ENCODE measurements at places on chromosomes 1 and 21. TPM values are rescaled to one million over a fixed set of nuclear protein-coding genes. Genes with fewer than 3 reads are reported as not detected.

Gene LENEP
- total RNA-seq, result not detected

Gene CD53
- not detected for total RNA-seq

Gene C1QA
- not detected for total RNA-seq

Gene S100A14
- total RNA-seq, result not detected

Gene CREB3L4
- 33.8 TPM for total RNA-seq

Gene PRDM16
- 2.0 TPM for total RNA-seq

Gene LMX1A
- total RNA-seq, result 8.7 TPM

- no peak overlapping the region for H3K27ac ChIP-seq
- H3K36me3 ChIP-seq, result no peaks in the 10 kb centered on the region
- peak; percentile 43 for DNase-seq
- H3K4me1 ChIP-seq, result no peaks in the 10 kb centered on the region
Measured at GRCh38 chr21:39153373-39153772, 29.9 kb downstream of the PSMG1 start.

DNA sequence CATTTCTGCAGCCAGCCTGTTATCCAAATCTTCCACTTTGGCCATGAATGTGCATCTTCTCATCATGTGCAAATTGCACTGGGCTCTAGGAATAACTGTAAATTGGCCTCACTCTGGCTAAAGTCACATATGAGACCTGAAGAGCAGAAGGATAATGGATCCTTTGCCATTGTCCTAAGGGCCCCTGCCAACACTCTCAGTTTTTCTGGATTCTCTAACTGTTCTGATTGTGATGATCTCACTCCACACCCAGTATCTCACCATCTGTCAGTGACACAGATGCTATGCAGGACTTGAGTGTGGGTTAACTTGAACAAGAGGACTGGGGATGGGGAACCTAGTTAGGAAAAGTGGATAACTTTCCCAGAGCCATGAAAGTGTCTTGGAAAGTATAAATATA, 8.5 kb upstream of the FYB2 start:
- no peak overlapping the region for H3K27ac ChIP-seq
- H3K4me3 ChIP-seq, result no peak overlapping the region
- no peak for DNase-seq

DNA sequence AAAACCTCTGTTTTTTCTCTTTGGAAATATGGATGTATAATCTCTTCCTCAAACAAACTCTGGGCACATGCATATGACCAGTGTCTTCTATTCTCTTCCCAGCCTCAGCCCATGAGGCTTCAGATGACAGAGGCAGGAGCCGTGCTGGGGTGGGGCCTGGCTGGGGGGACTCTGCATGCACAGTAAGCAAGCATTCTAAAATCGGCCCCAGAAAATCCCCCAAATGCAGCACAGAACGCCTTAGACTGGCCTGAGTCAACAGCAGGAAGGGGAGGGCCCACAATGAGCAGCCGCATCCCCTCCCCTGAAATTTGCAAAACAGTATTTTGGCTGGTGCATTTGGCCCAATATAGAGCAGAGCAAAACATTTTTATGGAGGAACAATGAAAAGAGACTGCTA, 47.8 kb downstream of the ITPKB start:
- DNase-seq, result no peak
- no peak overlapping the region for H3K4me3 ChIP-seq
- H3K36me3 ChIP-seq, result no peaks in the 10 kb centered on the region
- peaks cover 18% of the 10 kb centered on the region for H3K4me1 ChIP-seq

GRCh38 chr1:224800486-224801119, 128.9 kb upstream of the DNAH14 start:
- H3K36me3 ChIP-seq, result no peaks in the 10 kb centered on the region
- no peaks in the 10 kb centered on the region for H3K4me1 ChIP-seq
- no peaks in the 10 kb centered on the region for H3K27me3 ChIP-seq
- H3K27ac ChIP-seq, result no peak overlapping the region

- no peaks in the 10 kb centered on the region for H3K36me3 ChIP-seq
- no peak for DNase-seq
- H3K4me1 ChIP-seq, result no peaks in the 10 kb centered on the region
- H3K27me3 ChIP-seq, result no peaks in the 10 kb centered on the region
- H3K27ac ChIP-seq, result no peak overlapping the region
- H3K4me3 ChIP-seq, result no peak overlapping the region
Measured at GRCh38 chr1:179327679-179328078, 34.1 kb downstream of the SOAT1 start.

DNA sequence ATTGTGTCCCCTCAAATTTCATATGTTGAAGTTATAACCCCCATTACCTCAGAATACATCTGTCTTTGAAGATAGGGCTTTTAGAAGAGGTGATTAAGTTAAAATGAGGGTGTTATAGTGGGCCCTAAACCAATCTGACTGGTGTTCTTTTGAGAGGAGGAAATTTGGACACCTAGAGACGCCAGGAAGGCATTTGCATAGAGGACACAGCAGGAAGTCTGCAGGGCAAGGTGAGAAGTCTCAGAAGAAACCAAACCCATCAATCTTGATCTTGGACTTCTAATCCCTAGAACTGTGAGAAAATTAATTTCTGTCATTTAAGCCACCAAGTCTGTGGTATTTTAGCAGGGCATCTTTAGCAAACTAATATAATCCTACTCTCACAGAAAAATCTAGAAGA, 13.0 kb downstream of the GOLPH3L start:
- no peak for DNase-seq
- H3K36me3 ChIP-seq, result no peaks in the 10 kb centered on the region
- H3K27me3 ChIP-seq, result no peaks in the 10 kb centered on the region

- H3K27ac ChIP-seq, result no peak overlapping the region
- no peak for DNase-seq
- H3K27me3 ChIP-seq, result no peaks in the 10 kb centered on the region
- peaks cover 3% of the 10 kb centered on the region for H3K4me1 ChIP-seq
- no peaks in the 10 kb centered on the region for H3K36me3 ChIP-seq
- no peak overlapping the region for H3K4me3 ChIP-seq
Measured at GRCh38 chr1:150021191-150021694, 10.7 kb upstream of the OTUD7B start.

- no peak for DNase-seq
- H3K36me3 ChIP-seq, result no peaks in the 10 kb centered on the region
- no peak overlapping the region for H3K4me3 ChIP-seq
- H3K27ac ChIP-seq, result no peak overlapping the region
Measured at GRCh38 chr21:44618909-44619308, 7.0 kb downstream of the KRTAP10-8 start.

Data from neural progenitor cell (in vitro differentiated cells).